ENCODE measurements at places on chromosomes 4 and X. TPM values are rescaled to one million over a fixed set of nuclear protein-coding genes. Genes with fewer than 3 reads are reported as not detected.

Gene GRK4
- total RNA-seq = 3.0 TPM

DNA sequence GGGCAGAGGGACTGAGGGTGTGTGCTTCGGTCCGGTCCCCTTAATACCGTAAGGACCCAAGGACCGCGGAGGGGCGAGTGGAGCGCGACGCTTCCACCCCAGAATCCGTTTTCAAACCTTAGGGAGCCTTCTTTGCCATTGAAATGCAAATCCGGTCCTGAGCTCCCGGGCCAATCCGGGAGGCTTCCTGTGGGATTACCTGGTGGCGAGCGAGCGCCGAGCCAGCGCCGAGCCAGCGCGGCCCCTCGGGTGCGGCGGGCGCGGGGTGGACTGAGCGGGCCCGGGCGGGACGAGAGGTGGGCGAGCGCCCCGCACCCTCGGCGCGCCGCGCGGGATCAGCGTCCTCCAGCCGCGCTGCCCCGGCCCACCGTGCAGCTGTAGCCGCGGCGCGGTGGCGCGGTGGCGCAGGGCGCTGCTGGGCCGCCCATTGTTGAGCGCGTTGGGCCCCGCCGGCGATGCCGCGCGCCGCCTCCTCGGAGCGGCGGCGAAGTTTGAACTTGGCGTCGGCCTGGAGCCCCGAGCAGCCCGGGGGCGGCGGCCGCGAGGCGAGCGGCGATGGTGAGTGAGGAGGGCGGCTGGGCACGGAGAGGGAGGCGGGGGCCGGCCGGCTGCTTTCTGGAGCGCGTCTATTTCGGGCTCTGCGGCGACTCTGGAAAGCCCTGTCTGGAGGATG is 208.7 kb downstream of the SOWAHB start:
- H3K4me3 ChIP-seq = peak overlapping the region; percentile 42
- H3K4me1 ChIP-seq = 0 out of 2 replicates have a peak, but pooled peaks cover 3% of the 10 kb centered on the region
- H3K27me3 ChIP-seq = peaks cover 29% of the 10 kb centered on the region
- H3K27ac ChIP-seq = no peak overlapping the region
- DNase-seq = no peak

- no peak overlapping the region for H3K4me3 ChIP-seq
- no peak overlapping the region for H3K27ac ChIP-seq
- peaks cover 2% of the 10 kb centered on the region for H3K27me3 ChIP-seq
- no peaks in the 10 kb centered on the region for H3K36me3 ChIP-seq
- H3K4me1 ChIP-seq = no peaks in the 10 kb centered on the region
- DNase-seq = no peak
Observed at GRCh38 chr4:1057403-1057745, 45.9 kb downstream of the FGFRL1 start.

GRCh38 chrX:110086916-110087484 is 84.1 kb downstream of the TMEM164 start:
- peaks cover 9% of the 10 kb centered on the region for H3K4me1 ChIP-seq
- H3K4me3 ChIP-seq = no peak overlapping the region
- H3K36me3 ChIP-seq = no peaks in the 10 kb centered on the region

- no peaks in the 10 kb centered on the region for H3K36me3 ChIP-seq
- no peak overlapping the region for H3K4me3 ChIP-seq
- no peak overlapping the region for H3K27ac ChIP-seq
- 0 out of 2 replicates have a peak, but pooled peaks cover 4% of the 10 kb centered on the region for H3K27me3 ChIP-seq
- no peaks in the 10 kb centered on the region for H3K4me1 ChIP-seq
- DNase-seq = no peak
Observed at GRCh38 chr4:121155893-121156292, 8.2 kb downstream of the TNIP3 start.

Measured in GM12878 (cell line).